ENCODE measurements at places on chromosomes 7 and 10.

GRCh38 chr10:63084690-63085382 lies 48.3 kb upstream of the NRBF2 start:
- DNase-seq = no peak

- no peak for DNase-seq
Observed at GRCh38 chr7:34131371-34131770, 226.0 kb downstream of the BMPER start.

DNA sequence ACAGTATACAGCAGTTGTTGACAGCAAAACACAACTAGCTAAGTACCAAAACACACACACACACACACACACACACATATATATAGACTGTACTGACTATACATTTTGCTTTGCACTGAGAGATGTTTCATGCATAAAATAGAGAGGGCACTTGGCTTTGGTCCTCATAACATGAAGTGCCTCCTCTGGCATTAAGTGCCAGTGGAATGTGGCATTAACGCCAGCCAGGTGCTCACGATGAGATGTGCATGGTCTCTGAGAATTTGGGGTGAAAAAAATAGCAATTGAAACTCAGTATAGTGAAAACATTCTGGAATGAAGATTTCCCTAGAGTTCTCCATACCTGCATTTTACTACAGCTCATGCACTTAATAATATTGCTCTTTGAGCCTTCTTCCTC lies 70.0 kb upstream of the INSYN2A start:
- no peak for DNase-seq

- DNase-seq = no peak
Observed at GRCh38 chr7:94605031-94605430, 50.9 kb downstream of the SGCE start.

DNA sequence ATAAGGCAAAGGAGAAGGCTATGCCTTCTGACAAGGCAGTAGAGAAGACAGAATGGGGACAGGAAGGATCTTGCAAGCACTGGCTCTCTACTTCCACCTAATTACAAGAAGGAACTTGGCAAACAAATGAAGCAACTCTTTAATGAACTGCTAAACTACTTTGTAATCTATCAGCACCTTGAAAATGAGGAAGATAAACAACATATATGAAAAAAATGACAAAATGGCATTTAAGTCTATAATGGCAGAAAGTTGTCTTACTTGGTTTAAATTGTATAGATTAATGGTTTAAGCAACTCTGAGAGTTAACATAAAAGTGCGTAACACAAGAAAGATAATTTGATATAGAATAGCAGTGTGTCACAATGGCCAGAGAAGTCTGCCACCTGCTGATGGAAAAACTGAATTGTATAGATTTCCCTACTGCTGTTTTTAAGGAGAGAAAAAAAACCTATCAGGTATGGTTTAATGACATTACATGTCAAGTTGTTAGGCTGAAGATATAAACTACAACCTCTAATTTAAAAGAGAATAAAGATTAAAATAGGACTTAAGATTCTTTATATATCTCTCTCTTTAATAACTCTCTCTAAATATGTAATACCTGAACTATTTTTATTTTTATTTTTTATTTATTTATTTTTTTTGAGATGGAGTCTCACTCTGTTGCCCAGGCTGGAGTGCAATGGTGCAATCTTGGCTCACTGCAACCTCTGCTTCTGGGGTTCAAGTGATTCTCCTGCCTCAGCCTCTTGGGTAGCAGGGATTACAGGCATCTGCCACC lies 11.8 kb downstream of the NT5C3A start:
- DNase-seq = peak; percentile 4

GRCh38 chr7:65846008-65846570 lies 26.8 kb upstream of the VKORC1L1 start:
- no peak for DNase-seq

- no peak for DNase-seq
Observed at GRCh38 chr10:78942091-78942501, 126.7 kb upstream of the ZMIZ1 start.

- DNase-seq = no peak
Observed at GRCh38 chr7:29102558-29103151, 43.7 kb downstream of the CPVL start.

- no peak for DNase-seq
Observed at GRCh38 chr7:157520249-157520648, 183.4 kb downstream of the DNAJB6 start.

GRCh38 chr10:108307250-108307924 lies 1142.9 kb upstream of the SORCS1 start:
- no peak for DNase-seq

GRCh38 chr10:71770789-71771188 lies 2.5 kb downstream of the VSIR start:
- no peak for DNase-seq

DNA sequence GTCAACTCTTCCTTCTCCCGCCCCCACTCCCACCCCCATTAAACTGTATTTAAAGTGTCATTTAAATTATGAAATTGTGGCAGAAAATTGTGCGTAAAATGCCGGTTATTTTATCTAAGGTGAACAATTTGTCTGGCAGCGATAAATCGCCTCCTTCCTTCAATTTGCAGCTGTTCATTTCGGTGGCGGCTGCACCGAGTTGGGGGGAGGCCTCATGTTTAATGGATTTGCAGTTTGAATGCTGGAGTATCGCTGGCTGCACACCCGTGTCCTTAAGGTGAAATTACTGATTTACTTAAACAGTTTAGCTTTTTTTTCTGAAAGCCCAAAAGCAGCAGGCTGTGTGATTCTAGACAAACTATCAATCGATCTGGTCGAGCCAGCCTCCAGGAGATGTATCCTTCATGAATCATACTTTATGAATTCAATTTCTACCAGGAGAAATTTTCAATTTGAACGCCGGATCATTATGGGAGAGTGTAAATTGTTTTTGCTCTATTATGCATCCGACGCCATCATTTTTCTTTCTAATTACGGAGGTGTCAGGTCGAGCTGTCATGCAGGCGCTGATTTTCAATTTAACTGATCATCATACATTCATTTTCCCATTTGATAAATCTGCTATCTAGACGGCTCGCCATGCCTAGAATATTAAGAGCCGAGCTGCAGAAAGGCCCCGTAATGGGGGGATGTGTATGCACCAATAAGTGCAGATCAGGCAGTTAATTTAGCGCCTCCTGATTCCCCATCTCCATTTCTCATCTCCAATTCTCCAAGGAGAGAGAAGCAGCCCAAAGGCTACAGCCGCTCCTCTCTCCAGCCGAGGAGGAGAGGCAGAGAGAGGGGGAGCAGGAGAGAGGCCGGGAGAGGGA lies 6.5 kb downstream of the UNCX start:
- DNase-seq = no peak

- peak; percentile 29 for DNase-seq
Observed at GRCh38 chr10:122648599-122649428, 50.8 kb downstream of the C10orf120 start.

DNA sequence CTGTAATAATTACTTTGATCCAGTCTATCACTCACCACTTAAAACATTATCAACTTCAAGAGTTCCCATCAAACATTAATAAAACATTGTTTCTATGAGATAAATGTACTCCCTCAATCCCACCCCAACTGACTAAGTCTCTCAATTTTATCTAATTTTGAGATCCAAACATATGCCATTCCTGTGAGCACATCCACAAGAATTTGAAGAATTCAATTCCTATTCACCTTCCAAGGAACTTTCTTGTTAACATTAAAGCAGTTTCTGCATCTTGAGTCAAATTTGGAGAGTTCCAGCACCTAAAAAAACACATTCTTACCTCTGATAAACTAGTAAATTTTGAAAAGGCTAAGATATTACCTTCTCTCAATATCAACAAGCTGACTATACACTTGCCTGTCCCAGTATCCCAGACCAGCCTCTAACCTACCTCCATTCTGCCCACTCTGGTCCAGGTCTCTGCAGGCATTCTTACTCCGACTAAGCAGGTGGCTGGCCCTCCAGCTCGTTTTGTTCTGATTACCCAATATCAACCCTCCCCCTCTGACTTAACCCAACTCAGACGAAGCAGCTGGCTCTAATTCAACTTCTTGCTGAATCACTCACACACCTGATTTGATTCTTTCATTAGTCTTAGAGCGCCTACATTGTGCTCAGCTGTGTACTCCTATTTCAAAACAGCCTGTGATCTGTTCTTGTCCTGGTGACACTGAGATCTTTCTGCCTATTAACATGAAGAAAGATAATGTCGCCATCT lies 275.2 kb downstream of the IPMK start:
- no peak for DNase-seq

DNA sequence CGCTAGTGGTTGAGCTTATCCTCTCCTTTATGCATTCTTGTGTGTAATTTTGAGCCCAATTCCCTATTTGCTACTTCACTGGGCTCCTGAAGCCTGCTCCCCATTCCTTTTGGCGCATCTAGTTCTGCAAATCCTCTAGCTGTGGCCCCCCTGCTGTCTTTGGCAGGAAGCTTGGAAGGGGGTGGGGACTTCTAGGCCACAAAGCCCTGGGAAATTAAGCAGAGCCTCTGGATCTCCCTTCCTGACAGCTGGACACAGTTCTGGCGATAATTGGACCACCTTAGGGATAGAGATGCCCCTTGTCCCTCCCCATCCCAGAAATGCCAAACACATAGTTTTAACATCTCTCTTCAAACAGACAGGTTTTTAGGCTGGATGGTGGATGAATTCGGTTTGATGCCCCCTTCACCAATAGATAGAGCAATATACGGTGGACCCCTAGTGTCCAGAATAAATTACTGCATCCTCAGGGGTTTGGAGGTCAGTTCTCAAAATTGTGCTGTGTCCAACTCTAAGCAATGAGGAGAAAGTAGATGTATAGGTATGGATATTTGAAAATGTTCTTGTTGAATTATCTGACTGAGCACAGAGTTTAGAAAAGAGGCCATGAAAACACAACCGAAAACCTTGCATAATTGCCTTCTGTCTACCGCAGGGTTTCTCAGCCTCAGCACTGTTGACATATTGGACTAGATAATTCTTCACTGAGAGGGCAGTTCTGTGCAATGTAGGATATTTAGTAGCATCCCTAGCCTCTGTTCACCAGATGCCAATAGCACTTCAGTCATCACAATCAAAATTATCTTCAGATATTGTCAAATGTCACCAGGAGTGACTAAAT lies 75.5 kb downstream of the PAPSS2 start:
- DNase-seq = no peak

DNA sequence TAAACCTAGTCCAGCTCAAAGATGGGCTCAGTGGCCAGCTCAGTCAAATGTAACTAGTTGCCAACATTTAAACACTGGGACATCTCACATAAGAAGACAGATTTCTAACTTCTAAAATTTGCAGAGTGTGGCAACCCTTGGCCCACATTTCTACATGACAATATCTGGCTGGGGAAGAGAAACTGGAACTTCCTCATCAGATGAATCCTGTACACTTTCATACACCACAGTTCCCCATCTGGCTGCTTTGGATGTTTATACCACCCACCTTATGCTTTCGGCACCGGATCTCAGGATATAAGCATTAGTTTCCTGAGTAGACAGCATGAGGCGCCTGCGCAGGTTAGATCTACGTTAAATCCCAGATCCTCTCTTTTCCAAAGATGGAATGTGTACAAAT lies 199.3 kb downstream of the PRKG1 start:
- DNase-seq = no peak

DNA sequence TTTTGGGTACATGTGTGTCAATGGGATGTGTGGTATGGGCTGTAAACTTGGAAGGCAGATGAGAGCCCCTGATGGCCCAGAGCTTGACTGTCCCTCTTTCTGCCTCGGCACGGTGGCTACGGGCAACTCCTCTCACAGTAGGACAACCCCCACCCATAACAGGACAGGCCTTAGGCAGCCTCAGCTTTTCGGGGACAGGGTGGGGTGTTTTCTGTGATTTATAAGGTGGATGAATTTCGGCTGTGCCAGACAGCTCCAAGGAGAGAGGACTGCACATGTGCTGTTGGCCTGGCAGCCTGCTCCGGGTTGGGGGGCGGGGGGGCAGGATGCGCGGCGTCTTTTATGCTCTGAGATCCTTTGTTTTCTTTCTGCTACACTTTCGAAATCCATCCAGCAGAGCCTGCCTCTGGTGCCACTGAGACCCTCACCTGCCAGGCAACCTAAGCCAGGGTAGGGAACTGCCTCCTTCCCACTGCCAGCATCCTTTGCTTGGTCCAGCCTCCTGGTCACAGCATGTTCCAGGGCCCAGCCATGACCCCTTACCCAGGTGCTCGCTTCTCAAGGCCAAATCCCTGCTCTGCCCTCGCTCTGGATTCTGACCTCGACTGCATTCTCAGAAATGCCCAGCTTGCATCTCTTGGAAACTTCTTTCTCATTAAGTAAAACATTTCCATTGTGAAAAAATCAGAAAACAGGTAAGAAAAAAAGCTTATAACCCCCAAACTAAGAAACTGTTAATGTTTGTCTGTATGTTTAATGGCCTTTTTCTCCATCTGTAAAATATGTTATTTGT lies 15.4 kb upstream of the BTBD16 start:
- DNase-seq = no peak

GRCh38 chr7:105698531-105698930 lies 117.2 kb upstream of the EFCAB10 start:
- DNase-seq = no peak

GRCh38 chr10:17181110-17181509 lies 20.4 kb downstream of the TRDMT1 start:
- no peak for DNase-seq

DNA sequence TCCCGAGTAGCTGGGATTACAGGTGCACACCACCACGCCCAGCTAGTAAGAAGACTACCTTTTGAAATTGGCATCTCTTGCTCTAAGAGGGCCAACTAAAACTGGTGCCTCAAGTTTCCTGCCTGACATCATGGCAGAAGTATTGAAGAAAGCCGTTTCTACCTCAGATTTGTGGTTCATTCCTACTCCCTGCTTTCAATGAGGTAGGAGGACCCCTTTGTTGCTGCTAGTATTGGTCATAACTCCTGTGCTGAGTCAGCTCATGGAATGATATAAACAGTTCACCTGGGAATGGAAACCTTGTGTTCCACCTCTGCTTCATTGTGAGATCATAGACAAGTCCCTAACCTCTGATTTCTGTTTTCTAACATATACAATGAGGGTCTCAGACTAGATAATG lies 82.8 kb downstream of the CDK6 start:
- DNase-seq = no peak

GRCh38 chr7:111232249-111233084 lies 141.5 kb downstream of the LRRN3 start:
- DNase-seq = no peak

GRCh38 chr7:42692621-42693020 lies 219.2 kb downstream of the C7orf25 start:
- DNase-seq = no peak

DNA sequence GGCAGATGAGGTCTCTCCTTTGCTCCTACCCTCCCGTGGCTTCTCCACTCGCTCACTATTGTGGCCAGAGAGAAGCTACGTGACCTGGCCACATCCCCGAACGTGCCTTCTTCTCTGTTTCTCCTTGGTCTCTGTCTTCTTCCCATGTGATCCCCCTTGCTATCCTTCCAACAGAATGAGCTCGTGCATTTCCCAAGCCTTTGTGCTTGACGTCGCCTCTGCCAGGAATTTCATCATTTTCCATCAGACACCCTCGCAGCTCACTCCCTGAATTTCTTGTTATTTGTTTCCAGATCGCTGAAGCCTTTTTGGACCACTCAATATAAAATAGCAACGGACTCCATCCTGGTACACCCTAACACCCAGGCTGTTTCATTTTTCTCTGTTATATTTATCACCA lies 13.8 kb upstream of the INHBA start:
- no peak for DNase-seq

Measured in NCI-H1930 (cell line).